ENCODE measurements at places on chromosomes 7 and 10.

- DNase-seq, result no peak
Observed at GRCh38 chr7:35869810-35870209, 69.0 kb downstream of the SEPTIN7 start.

- DNase-seq, result no peak
Observed at GRCh38 chr10:113979409-113979808, 64.3 kb upstream of the ADRB1 start.

DNA sequence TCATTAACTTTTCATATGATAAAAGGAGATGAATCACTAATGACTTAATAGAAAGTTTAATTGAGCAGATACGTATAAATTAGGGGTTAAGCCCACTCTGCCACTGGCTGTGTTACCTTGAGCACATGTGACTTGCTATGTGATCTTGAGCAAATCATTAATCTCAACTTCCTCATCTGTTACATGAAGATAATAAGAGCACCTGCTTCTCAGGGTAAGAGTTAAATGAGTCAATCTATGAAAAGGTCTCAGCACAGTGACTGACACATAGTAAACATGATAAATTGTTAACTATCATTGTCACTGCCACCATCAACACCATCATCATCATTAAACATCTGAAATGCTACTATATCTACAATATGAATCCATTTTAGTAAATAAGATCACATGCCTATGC is 110.8 kb downstream of the TPK1 start:
- DNase-seq, result no peak

DNA sequence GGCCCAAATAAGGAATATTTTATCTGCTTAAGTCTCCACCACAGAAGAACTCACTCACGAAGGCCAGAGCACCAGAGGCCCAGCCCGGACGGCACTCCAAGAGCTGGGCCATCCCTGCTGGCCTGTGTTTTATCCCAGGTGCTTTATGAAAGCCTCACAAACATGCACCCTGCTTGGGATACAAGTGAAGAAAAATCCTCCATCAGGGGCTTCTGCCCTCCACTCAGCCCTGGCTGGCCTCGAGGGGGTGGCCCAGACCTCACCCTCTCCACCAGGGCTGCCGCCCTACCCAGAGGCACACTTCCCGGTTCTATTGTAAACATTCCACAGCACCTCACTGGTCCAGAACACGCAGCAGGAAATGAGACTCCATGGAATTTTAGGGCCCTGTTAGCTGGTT is 19.8 kb upstream of the DNAAF5 start:
- no peak for DNase-seq

DNA sequence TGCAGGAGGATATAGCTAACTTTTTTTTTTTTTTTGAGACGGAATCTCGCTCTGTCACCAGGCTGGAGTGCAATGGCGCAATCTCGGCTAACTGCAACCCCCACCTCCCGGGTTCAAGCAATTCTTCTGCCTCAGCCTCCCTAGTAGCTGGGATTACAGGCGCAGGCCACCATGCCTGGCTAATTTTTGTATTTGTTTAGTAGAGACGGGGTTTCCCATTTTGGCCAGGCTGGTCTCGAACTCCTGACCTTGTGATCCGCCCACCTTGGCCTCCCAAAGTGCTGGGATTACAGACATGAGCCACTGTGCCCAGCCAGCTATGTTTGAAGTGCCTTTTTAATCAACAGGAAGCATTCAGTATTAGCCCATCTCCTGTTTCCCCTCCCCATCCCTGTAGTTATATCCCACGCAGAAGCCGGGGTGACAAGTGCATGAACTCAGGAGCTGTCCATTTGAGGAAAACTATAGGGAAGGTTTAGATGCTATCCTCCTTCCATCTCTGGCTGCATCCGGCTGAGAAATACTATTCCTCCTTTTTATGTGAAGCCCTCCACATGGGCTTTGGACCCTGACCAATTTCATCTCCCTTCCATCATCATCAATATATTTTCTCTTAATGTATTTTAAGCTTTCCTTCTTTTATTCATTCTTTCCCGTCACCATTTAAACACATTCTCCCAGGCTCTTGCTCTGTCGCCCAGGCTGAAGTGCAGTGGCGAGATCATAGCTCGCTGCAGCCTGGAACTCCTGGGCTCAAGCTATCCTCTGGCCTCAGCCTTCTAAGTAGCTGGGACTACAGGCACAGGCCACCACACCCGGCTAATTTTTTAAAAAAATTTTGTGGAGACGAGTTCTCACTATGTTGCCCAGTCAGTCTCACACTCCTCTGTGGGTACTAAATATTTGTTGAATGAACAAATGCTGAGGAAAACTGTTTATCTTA is 1.3 kb upstream of the POT1 start:
- DNase-seq, result no peak

DNA sequence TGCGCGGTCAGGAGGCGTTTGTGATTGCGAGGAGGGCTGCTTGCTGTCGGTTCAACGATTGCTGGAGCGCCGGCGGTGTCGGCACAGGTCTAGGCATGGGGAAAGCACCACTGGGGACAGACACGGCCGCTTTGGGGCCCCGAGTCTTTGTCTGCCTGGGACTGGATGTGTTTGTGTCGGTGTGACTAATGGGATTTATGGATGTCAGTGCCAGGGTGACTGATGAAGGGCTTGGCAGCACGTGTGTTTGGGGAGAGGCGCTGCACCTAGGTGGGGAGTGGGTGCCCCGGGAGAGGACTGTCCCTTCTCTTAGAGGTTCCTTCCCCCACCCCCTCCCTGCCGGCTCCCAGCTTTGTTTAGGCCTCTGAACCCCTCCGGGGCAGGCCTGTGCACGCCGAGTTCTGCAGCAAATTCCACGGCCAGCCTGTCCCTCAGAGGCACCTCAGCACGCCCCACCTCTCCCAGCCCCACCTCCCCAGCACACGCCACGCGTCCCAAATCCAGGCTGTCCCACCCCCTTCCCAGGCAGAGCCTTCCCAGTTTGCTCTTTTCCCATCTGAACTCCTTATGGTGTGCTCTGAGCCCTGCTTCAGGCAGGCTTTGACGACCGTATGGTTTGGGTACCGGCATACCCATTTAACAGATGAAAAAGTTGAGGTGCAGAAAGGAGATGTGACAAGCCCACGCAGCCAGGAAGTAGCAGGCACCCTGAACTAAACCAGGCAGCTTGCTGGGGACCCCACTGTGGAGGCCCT is 6.4 kb upstream of the TNRC18 start:
- DNase-seq, result no peak

GRCh38 chr10:24435374-24435773 is 226.4 kb downstream of the KIAA1217 start:
- DNase-seq, result no peak

GRCh38 chr7:121113288-121113687 is 124.8 kb downstream of the CPED1 start:
- DNase-seq, result no peak

- DNase-seq, result no peak
Observed at GRCh38 chr7:40288827-40289226, 154.0 kb downstream of the SUGCT start.

- DNase-seq, result no peak
Observed at GRCh38 chr10:19426034-19426433, 377.4 kb downstream of the MALRD1 start.

DNA sequence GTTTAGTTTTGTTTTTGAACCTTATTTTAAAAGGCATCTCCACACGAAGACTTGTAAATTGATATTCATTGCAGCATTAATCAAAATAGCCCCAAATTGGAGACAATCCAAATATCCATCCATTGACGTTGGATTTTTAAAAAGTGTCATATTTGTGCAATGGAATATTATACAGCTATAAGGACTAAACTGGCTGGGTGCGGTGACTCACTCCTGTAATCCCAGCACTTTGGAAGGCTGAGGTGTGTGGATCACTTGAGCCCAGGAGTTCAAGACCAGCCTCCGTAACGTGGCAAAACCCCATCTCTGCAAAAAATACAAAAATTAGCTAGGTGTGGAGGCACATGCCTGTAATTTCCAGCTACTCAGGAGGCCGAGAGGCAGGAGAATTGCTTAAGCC is 35.1 kb downstream of the XRCC2 start:
- no peak for DNase-seq

Data from activated T-cell treated with anti-CD3 and anti-CD28 coated beads, Interleukin-2, amount 50 U/mL, for 1 hour (primary cell).